Gastrocnemius medialis (tissue), 4 donors: ENCODE measurements at places on chromosomes 12 and 14. TPM values are rescaled to one million over a fixed set of nuclear protein-coding genes. Genes with fewer than 3 reads are reported as not detected.

TDP1 gene
- total RNA-seq, result 5.0 TPM

HRK gene
- total RNA-seq, result not detected

KRT6B gene
- total RNA-seq, result not detected

DNA sequence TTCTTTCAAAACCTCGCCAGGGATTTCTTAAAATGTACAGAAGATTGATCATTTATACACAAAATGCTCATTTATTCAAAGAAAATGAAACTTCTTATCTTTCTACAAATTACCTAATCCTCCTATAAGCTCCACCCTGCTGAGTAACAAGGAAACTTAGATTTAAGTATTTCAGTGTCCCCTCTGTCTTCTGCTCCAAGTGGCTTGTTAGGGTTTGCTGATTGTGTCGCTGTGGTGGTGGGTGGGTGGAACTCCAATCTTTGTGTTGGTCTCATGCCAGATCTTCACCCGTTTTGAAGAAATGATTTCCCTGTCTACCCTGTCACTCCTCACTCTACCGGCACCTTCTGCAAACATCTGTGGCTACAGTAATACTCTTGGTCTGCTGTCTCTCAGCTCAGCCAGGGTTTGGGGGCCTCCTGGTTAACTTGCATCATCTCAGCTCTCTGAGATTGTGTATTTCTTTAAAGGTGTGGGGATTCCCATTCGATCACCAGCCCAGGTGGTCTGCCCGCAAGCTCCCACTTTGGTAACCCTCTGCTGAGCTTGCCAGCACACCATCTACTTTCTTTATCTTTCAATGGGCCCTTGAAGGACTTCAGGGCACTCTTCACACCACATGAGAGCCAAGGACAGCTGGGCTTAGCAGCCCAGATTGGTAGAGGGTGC is 73.8 kb downstream of the DRAM1 start:
- no peaks in the 10 kb centered on the region for H3K36me3 ChIP-seq
- no peak overlapping the region for H3K27ac ChIP-seq
- H3K4me3 ChIP-seq, result no peak overlapping the region
- no peaks in the 10 kb centered on the region for H3K27me3 ChIP-seq

GRCh38 chr12:69524755-69525469 is 54.7 kb downstream of the FRS2 start:
- DNase-seq, result no peak
- H3K27ac ChIP-seq, result no peak overlapping the region
- no peaks in the 10 kb centered on the region for H3K4me1 ChIP-seq
- H3K36me3 ChIP-seq, result no peaks in the 10 kb centered on the region
- no peak overlapping the region for H3K4me3 ChIP-seq
- no peaks in the 10 kb centered on the region for H3K27me3 ChIP-seq

DNA sequence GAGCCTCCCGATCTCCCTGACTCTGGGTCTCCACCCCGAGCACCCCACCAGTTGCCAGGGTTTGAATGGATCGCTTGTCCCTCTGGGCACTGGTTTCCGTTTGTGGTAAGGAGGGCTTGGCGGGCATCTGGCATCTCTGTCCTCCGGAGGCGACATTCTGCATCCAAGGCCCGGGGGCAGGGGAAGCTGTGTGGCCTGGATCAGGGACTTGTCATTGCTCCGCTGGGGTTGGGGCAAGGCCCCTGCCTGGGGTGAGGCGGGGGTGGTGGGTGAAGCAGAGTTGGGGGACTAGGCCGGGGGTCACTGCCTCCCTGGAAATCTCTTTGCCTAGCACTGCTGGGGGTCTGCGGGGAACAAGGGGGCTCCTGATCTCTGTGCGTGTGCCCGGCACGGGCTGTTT is 30.2 kb downstream of the KIF26A start:
- no peak for DNase-seq
- no peak overlapping the region for H3K27ac ChIP-seq
- H3K36me3 ChIP-seq, result no peaks in the 10 kb centered on the region
- H3K27me3 ChIP-seq, result peaks cover 20% of the 10 kb centered on the region
- no peaks in the 10 kb centered on the region for H3K4me1 ChIP-seq
- H3K4me3 ChIP-seq, result no peak overlapping the region

DNA sequence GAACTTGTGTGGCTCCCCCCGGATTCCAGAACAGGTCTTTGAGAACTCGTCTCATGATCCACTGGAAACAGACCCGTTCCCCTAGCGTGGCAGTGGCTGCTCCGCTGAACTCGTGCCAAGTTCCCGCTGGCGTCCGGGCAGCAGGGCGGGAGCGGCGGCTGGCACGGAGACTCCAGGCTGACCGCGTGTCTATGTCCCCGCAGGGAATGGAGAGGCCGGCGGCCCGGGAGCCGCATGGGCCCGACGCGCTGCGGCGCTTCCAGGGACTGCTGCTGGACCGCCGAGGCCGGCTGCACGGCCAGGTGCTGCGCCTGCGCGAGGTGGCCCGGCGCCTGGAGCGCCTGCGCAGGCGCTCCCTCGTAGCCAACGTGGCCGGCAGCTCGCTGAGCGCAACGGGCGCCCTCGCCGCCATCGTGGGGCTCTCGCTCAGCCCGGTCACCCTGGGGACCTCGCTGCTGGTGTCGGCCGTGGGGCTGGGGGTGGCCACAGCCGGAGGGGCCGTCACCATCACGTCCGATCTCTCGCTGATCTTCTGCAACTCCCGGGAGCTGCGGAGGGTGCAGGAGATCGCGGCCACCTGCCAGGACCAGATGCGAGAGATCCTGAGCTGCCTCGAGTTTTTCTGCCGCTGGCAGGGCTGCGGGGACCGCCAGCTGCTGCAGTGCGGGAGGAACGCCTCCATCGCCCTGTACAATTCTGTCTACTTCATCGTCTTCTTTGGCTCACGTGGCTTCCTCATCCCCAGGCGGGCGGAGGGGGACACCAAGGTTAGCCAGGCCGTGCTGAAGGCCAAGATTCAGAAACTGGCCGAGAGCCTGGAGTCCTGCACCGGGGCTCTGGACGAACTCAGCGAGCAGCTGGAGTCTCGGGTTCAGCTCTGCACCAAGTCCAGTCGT is 1.5 kb downstream of the APOLD1 start:
- peak; percentile 51 for DNase-seq
- H3K36me3 ChIP-seq, result no peaks in the 10 kb centered on the region
- H3K4me1 ChIP-seq, result peaks cover 12% of the 10 kb centered on the region
- H3K27ac ChIP-seq, result peak overlapping the region; percentile 94
- H3K4me3 ChIP-seq, result peak overlapping the region; percentile 77

DNA sequence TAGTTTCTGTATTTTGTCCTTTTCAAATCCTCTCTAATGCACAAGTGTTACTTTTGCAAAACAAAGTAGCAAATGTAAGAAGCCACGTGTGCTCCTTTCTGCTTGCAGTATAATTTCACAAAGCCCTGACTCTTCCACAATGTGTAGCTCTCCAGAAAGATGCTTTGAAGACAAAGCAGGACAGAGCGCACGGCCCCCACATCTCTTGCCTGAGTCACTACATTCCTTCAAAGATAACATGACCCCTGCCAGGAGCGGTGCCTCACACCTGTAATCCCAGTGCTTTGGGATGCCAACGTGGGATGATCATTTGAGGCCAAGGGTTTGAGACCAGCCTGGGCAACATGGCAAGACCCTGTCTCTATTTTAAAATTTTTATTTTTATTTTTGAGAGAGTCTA is 40.5 kb downstream of the JAG2 start:
- DNase-seq, result no peak
- no peaks in the 10 kb centered on the region for H3K36me3 ChIP-seq
- H3K4me1 ChIP-seq, result no peaks in the 10 kb centered on the region
- no peak overlapping the region for H3K27ac ChIP-seq

GRCh38 chr14:68449561-68450181 is 343.2 kb downstream of the ZFP36L1 start:
- no peak overlapping the region for H3K27ac ChIP-seq
- no peaks in the 10 kb centered on the region for H3K36me3 ChIP-seq
- H3K27me3 ChIP-seq, result no peaks in the 10 kb centered on the region
- no peak for DNase-seq

GRCh38 chr12:67080637-67081036 is 188.5 kb upstream of the CAND1 start:
- no peaks in the 10 kb centered on the region for H3K27me3 ChIP-seq
- no peak overlapping the region for H3K4me3 ChIP-seq
- H3K36me3 ChIP-seq, result no peaks in the 10 kb centered on the region
- H3K27ac ChIP-seq, result no peak overlapping the region

- no peak for DNase-seq
- peaks cover 8% of the 10 kb centered on the region for H3K27me3 ChIP-seq
- H3K4me3 ChIP-seq, result peak overlapping the region; percentile 62
- H3K27ac ChIP-seq, result no peak overlapping the region
- no peaks in the 10 kb centered on the region for H3K36me3 ChIP-seq
Observed at GRCh38 chr12:67068204-67068731, 200.9 kb upstream of the CAND1 start.

- H3K27ac ChIP-seq, result peak overlapping the region; percentile 97
- H3K4me3 ChIP-seq, result peak overlapping the region; percentile 98
- peaks cover 36% of the 10 kb centered on the region for H3K4me1 ChIP-seq
- H3K27me3 ChIP-seq, result no peaks in the 10 kb centered on the region
- H3K36me3 ChIP-seq, result peaks cover 24% of the 10 kb centered on the region
Observed at GRCh38 chr12:92143258-92143657, 2.4 kb downstream of the BTG1 start.
